RCC 7860 (cell line): ENCODE measurements at places on chromosomes 1 and 21.

DNA sequence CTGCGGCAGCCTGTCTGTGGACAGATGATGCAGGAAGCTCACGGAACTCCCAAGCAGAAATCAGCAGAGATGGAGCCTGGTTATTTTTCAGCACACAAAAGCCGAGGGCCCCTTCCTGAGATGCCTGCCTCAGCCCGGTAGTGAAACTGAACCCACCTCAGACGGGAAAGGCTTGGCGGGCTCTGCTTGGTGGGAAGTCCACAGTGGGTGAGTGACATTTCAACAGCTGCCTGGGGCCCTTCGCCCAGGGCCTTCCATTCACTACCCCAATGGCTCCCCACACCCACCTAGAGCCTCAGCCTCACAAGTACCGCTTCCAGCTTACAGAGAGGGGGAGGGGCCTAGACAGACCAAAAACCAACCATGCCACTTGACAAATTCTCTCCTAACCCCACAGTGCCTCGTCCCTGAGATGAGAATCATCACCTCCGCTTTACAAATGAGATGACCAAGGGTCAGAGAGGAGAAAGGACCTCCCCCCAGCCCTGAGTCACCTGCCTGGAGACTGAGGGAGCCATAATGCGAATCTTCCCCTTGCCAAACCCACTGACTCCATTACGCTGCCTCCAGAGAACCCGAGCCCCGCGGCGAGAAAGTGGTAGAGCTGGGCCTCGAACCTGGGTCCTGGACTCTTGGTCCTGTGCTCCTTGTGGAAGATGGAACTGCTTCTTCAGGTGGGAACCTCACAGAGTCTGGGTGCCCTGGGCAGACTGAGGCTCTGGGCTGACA is 3.4 kb upstream of the ECE1 start:
- no peak for DNase-seq

DNA sequence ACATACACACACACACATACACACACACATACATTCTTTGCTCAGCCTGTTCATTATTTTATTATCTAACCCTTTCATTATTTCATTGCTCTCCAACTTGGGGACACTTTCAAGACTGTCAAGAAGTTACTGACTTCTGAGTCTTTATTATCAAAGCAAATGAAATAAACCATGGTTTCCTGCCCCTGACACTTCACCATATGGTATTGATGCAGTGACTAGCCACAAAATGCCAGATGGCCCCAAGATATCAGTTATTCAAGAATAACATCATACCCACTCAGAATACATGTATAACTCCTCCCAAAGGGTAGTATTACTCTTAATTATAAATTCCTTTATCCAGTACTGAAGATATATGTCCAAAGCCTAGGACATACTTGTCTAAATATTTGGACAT is 197.3 kb downstream of the MRPL39 start:
- no peak for DNase-seq

DNA sequence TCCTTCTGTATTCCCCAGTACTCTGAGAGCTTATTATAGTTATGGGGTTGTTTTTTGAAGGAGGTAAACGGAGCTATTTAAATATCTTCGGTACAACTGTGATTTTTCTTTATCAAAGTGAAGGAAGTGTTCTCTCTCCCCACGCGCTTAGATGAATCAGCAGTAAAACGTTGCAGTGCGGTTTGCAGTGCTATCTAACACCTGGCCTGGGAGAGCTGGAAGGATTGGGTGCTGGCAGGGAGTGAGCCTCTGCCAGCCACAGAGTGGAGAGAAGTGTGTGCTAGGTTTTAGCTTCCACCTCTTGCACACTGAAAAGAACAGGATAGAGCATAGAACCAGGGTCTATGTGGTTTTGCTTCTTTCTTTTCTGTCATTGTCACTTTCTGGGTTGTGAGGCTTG is 165.9 kb downstream of the SDCCAG8 start:
- DNase-seq, result peak; percentile 84

DNA sequence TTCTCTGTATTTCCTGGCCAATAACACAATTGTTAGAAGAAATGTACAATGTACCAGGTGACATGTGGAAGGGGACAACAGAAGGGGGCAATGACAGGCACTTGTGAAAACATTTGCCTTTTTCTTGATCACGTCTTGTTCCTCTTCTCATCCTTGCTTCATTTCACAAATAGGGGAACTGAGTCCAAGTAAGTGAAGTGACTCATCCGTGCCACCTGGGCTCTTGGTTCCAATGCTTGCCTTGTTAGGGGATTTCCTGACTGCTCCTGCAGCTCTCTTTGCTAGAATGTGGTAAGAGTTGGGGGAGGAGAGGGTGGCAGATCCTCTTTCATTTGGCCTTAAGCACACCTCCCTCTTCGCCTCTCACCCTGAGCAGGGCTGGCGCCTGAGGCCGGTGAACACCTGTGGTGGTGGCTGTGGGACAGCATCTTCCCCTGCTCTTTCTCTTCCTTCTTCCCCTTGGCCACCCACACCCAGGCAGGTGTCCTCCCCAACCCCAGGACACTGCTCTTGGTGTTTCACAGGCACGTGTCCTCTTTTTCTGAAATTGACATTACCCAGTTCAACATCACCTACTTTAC is 2.2 kb upstream of the RHEX start:
- DNase-seq, result peak; percentile 77

GRCh38 chr1:234495231-234495990 is 16.4 kb upstream of the TARBP1 start:
- DNase-seq, result peak; percentile 86
